GM12892 (cell line): ENCODE measurements at places on chromosomes 6 and 20.

DNA sequence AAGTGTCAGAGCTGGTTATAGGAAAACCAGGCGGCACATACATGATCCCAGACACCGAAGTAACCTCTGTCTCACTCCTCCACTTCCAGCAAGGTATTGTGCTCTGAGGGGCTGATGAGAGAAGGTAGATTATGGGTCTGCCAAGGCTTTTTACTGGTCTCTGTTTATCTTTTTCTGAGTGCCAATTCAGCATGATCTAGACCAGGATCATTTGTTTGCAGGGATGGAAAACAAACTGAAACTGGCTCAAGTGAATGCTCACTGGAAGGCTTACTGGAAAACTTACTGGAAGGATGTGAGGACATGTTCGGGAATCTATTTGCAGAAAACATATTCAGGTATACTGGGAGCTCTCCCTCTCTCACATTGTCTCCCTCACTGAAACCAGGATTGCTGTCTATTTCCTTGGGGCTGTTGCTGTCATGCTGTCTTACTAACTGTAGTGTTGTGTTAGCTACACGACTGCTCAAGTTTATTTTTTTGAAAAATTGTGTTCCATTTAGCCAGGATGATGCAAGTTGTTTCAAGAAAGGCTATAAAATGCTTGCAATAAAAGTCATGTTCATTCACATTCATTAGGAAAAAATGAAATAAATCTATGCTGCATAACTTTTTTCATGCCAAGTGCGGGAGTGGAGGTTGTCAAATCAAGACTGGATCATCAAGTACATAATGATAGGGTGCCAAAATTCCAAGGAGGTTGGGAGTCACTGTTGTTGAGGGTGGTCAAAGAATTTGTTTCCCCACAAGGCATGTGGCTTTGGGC, 37.0 kb downstream of the KLHL31 start:
- no peak for DNase-seq

GRCh38 chr20:58286729-58287128, 22.8 kb upstream of the RAB22A start:
- no peak for DNase-seq

DNA sequence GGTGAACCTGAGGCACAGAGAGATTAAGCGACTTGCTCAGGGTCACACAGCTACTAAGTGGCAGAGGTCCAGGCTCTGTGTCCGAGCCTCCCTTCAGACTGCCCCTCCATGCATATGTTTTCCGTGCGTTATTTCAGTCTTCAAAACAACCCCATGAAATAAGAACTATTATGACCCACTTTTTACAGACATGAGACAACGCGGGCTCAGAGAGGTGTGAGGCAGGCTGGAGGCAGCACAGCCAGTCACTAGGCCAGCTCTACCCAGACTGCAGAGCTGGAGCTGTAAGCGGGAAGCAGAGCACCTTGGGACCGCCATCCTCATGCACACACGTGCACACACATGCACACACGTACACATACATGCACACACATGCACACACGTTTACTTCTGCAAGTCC, 62.3 kb downstream of the PSMG4 start:
- DNase-seq = no peak

DNA sequence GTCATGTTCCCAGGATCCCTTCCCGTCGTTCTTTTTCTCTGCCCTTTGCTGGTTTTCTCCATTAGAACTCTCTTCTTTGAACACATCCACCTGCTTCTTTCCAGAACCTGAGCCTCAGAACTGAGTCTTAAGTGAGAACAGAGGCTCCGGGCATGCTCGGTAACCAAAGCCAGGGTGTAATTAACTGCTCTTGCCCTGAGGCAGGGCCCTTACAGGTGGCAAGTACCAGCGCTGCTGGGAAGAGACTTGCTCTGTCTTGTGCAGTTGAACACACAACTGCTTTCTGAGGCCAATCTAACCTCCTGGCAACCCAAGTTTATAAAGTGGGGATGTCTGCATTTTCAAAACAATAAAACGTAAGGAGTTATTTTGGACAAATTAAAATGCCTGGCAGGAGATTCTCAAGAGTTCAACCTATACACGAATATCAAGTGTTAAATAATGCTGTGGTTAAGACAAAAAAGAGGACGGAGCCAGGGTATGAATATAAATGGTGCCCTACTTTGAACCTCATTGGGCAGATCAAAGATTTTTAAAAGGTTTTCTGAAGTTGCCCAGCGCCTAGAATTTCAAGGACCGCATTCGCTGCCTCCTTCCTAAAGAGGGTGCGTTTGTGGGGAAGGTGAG, 12.4 kb upstream of the DEK start:
- DNase-seq = no peak

DNA sequence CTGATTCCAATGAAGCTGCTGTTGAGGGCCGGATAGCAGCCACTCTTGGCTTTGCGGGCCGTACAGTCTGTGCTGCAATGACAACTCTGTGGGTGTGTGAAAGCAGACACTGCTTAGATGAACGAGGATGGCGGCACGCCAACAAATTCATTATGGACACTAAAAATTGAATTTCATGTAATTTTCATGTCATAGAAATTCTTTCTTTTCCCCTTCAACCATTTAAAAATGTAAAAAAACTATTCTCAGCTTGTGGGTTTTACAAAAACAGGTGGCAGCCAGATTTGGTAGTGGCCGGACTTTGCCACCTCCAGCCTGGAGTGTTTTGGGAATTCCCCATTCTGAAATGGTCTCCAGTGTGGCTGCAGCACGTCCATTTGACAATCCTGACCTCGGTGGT, 26.0 kb downstream of the MAS1 start:
- DNase-seq = no peak

GRCh38 chr6:25582101-25582500, 69.9 kb upstream of the SCGN start:
- DNase-seq = no peak

GRCh38 chr20:17950670-17951069, 17.9 kb downstream of the SNX5 start:
- DNase-seq = no peak

- DNase-seq = no peak
Observed at GRCh38 chr20:14234666-14235295, 102.6 kb downstream of the FLRT3 start.
